Large intestine (tissue), 12 donors: ENCODE measurements at places on chromosomes 5 and 9. TPM values are rescaled to one million over a fixed set of nuclear protein-coding genes. Genes with fewer than 3 reads are reported as not detected.

Gene C9orf57
- not detected for polyA plus RNA-seq

Gene GNA14
- 2.7 TPM for polyA plus RNA-seq

DNA sequence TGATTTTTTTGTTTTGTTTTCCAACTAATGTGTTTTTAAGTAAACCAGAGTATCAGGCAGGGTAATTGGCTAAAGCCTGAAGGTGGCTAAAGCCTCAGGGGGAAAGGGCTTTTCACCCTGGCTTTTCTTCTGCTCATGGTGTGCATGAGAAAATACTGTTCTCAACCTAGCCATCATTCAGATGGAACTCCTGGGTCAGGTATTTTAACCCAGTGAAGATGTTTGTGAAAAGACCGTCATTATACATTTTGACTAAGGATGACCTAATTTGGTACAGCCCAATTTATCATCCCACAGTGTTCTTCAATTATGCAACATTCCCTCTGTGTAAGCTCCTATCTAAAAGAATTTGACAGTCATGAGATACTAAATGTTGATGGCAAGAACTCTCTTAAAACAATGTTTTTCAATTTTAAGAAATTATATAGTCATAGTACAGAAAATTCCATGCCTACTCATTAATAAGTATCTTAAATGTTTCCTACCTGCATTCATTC is 209.5 kb upstream of the TARS1 start:
- H3K4me1 ChIP-seq = no peaks in the 10 kb centered on the region
- no peak overlapping the region for H3K4me3 ChIP-seq
- H3K27ac ChIP-seq = no peak overlapping the region
- DNase-seq = no peak

DNA sequence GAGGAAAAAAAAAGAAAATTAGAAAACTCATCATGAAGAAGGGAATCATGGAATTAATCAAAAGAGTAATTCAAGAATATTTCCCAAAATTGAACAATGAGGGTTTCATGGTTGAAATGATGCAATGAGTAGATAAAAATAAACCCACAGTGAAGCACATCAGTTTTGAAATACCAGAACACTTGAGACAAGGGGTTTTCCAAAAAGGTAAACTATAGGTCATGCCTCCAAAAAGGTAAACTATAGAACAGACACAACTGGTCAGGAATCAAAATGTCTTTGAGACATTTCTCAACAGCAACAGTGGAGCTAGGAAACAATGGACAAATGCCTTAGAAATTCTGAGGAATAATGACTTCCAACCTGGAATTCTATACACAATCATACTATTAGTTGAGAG is 60.2 kb upstream of the PCSK5 start:
- H3K4me1 ChIP-seq = no peaks in the 10 kb centered on the region
- no peak for DNase-seq
- H3K4me3 ChIP-seq = no peak overlapping the region
- no peaks in the 10 kb centered on the region for H3K27me3 ChIP-seq
- no peaks in the 10 kb centered on the region for H3K36me3 ChIP-seq
